ENCODE measurements at places on chromosomes 3 and 15.
A peak's percentile ranks its signal among the peaks of the same experiment; 100 is the strongest.

DNA sequence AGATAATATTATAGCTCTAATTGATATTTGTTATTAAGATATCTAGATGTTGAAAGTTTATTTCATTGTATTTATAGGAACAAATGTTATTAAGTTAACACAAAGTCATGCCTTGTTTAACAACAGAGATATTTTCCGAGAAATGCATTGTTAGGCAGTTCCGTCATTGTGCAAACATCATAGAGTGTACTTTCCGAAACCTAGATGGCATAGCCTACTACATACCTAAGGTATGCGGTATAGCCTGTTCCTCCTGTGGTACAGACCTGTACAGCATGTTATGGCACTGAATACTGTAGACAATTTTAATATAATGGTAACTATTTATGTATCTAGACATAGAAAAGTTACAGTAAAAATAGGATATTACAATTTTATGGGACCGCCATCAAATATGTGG lies 114.3 kb downstream of the NAALADL2 start:
- no peak for DNase-seq

DNA sequence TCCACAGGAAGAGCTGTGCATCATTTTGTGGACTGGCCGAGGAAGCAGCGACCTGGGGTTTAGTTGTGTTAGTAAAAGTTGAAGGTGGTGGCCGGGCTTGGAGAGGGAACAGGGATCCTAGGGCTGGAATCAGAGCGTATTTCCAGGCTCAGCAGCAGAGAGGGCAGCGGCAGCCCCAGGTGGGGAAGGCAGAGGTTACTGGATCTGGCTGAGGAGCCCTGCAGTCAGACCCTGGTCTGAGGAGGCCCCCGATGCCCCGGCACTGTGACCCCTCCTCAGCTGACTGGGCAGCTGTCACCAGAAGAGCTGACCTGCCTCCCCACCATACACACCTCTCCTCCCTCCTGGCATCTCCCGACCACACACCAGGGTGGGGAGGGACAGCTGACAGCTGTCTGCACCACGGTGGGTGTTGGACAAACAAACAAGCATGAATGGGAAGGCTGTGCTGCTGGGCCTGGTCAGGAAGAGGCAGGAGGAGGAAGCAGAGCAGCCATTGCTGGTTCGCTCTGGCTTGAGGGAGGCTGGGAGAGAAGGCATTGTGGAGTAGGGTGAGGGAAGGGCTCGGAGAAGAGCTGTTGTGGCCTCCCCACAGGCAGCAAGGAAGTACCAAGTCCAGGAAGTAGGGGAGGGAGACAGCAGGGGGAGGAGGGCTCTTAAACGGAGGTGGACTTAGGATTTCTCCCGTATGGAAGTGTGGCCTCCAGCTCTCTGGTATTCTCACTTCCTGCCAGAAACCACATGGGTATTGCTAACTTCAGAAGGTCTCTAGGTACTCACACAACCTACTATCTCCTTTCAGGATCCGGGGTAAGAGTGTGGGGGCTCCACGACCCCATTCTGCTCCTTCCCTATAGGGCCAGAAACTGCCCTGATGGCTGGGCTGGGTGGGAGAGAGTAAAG lies 49.5 kb upstream of the HACD2 start:
- DNase-seq, result peak; percentile 33

GRCh38 chr3:61932499-61932898 lies 371.1 kb downstream of the PTPRG start:
- no peak for DNase-seq

DNA sequence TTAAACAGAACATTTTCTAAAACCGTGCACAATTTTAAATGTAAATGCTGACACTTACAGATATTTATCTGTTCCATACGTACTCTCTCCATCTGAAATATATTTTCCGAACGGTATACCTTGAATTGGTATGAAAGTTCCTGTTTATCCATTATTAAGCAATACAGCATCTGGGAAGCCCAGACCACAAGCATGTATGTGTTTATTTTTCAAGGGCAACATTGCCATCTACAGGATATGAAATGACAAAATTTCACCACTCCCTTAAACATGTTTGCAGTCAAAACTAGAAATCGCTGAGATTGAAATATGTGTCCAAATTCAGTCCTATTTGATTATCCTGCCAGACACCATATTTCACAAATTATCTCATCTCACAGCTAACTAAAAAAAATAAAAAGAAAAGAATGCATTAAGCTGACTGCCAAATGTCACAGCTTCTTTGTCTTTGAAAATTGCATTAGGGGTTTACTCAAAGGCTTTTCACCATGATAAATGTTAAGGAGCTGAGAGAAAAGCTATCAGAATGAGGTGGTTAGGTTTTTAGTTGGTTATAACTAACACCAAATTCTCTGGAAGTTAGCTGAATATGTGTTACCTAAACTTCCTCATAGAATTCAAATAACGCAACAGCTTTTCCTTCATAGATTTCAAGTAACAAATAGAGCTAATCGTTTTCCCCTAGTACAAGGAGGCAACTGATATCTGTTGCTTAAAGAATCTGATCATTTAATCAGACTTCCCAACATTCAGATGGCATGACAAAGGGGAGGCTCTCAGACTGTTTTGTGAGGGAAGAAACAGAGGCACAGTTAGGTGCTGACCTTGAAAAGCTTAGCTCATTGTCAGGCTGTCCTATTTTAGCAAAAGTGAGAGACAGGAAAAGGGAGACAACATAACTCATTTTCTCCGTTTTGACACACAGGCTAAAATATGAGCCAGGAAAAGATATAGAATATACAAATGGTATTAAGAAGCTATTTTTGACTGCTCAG lies 533.1 kb downstream of the TBL1XR1 start:
- DNase-seq, result peak; percentile 79

- peak; percentile 68 for DNase-seq
Measured at GRCh38 chr15:42704492-42704926, 32.4 kb downstream of the CDAN1 start.

- DNase-seq, result no peak
Measured at GRCh38 chr3:133441867-133442270, 42.0 kb downstream of the BFSP2 start.

- DNase-seq, result peak; percentile 44
Measured at GRCh38 chr3:183253528-183254486, 754 bp downstream of the B3GNT5 start.

GRCh38 chr15:89143503-89144162 lies 55.4 kb downstream of the ABHD2 start:
- peak; percentile 93 for DNase-seq

DNA sequence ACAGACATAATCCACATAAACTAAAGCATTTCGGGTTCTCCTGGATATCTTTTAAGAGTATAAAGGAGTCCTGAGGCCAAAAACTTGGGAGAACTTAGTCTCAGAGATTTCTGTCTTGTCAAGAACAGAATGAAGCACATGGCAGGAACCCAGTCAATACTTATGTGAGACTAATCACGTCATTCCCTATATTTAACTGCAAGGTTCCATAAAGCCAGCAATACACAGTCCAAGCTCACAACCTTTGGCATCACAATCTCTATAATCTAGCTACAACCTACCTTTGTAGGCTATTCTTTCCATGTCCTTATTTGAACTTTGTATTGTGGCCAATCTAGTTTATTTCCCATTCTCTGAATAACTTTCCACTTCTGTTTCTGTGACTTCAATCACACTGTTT lies 68.9 kb upstream of the CSPG5 start:
- no peak for DNase-seq

- peak; percentile 100 for DNase-seq
Measured at GRCh38 chr15:32919749-32920414, 202.1 kb downstream of the GREM1 start.

DNA sequence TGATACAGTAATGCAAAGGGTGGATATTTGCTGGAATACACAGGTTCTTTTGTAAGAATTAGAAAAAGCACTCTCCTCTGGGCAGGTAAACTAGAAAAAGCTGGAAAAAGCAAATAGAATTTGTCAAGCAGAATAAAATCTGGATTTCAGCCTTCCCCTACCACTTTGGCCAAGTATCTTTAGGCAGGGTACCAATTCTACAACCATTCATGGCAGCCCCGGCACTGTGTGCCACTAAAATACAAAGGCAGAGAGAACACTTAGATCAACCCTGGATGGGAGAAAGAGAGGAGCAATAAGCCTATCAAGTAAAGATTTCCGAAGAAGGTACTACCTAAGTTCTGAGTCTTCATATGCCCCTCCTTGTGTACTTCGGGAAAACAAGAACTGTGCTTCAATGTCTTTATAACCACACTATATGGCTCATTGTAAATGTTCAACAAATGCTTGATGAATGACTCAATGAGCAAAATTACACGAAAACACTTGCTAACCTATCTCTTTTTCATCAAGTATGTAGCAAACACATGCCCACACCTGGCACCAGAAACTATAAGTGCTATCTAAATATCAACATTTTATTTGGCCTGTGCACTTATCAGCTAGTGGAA lies 20.8 kb downstream of the STAG1 start:
- DNase-seq, result no peak

GRCh38 chr15:55084216-55084615 lies 112.5 kb downstream of the RSL24D1 start:
- no peak for DNase-seq

- no peak for DNase-seq
Measured at GRCh38 chr3:72034986-72035385, 250.0 kb upstream of the PROK2 start.

DNA sequence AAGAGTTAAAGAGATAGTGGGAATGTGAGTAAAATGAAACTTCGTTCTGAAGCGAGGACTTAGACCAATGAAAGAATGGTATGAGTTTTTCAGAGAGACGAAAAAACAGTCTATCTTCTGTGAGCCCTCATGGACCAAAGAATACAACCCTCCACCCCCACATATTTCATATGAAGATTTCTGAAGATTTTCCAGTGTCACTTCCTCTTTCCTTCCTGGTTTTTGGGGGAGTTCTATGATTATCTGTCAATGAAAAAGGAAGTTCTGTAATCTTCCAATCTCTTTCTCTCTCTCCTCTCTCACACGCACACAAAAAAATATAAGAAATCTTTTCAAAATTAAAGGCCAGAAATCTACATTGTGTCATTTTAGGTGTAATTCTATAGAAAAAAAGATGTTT lies 27.7 kb downstream of the CMSS1 start:
- no peak for DNase-seq

GRCh38 chr15:27486683-27487647 lies 516.0 kb downstream of the GABRG3 start:
- peak; percentile 29 for DNase-seq

GRCh38 chr3:86887876-86888275 lies 103.1 kb downstream of the VGLL3 start:
- DNase-seq, result peak; percentile 49

DNA sequence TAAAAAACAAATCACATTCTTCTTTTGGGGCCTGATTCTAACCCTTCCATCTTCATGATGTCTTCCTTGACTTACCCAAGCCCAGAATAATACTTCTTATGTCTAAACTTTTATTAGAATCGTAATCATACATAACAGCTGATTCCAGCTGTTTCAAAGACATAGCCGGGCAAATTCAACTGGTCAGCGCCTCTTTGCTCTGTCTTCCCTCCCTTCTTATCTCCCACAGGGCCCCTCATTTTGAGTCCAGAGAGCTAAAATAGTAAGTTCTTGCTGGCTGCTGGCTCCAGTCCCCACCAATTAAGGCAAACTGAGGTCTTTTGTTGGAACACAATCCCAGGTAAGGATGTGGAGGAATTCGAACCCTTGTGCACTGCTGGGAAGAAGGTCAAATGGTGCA lies 108.6 kb downstream of the ADCY5 start:
- no peak for DNase-seq

GRCh38 chr15:60301024-60301423 lies 96.8 kb downstream of the ANXA2 start:
- DNase-seq, result peak; percentile 3

All from fibroblast of skin of scalp (primary cell).